ENCODE measurements at places on chromosomes 3 and 15.

GRCh38 chr15:59741274-59741906 is 52.3 kb upstream of the BNIP2 start:
- no peak for DNase-seq

GRCh38 chr3:107833043-107833442 is 257.8 kb downstream of the CD47 start:
- no peak for DNase-seq

GRCh38 chr15:72368899-72369298 is 6.9 kb downstream of the HEXA start:
- no peak for DNase-seq

- no peak for DNase-seq
These were observed 595.5 kb downstream of the GRM7 start for GRCh38 chr3:7456386-7456785.

- no peak for DNase-seq
These were observed 397.5 kb upstream of the ATP10A start for GRCh38 chr15:26260517-26261133.

DNA sequence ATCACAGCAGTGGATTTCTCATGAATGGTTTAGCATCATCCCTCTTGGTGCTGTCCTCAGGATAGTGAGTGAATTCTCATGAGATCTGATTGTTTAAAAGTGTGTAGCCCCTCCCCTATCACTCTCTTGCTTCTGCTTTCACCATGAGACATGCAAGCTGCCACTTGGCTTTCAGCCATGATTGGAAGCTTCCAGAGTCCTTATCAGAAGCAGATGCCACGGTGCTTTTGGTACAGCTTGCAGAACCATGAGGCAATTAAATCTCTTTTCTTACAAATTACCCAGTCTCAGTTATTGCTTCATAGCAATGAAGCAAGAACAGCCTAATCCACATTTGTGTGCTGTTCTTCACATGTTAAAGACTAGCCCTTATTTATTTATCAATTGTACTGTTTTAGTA is 495.2 kb upstream of the EPHA6 start:
- no peak for DNase-seq

DNA sequence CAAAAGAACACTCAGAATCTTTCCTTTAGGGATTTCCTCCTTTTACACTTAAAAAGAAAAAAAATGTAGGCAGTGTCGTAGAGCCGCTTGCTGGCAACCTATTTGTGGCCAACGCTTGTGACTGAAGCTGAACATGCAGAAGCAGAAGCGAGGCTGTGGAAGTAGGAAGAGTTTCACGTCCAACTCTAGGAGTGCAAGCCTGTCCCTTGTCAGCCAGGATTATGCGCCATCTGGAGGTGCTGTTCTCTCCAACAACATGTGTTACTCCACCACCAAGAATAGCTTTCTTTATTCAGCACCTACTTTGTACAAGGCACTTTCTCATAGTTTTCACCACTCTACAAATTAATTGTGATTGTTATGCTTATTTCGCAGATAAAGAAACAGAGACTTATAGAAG is 223.2 kb upstream of the LMCD1 start:
- DNase-seq, result no peak

DNA sequence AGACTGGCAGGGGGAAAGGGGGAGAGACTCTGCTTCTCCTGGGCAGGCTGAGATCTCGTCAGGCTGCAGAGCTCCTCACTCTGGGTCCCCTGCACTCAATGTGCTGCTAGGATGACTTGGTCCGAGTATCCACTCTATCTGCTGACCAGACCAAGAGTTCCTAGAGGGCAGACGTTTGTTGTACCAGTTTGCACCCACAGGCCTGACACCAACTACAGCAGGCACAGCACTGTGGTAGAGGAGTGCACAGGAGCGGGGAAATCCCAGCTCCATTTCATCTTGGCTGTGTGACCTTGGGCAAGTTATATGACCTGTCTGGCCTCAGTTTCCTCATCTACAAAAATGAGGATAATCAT is 29.0 kb downstream of the CCDC12 start:
- DNase-seq, result no peak

DNA sequence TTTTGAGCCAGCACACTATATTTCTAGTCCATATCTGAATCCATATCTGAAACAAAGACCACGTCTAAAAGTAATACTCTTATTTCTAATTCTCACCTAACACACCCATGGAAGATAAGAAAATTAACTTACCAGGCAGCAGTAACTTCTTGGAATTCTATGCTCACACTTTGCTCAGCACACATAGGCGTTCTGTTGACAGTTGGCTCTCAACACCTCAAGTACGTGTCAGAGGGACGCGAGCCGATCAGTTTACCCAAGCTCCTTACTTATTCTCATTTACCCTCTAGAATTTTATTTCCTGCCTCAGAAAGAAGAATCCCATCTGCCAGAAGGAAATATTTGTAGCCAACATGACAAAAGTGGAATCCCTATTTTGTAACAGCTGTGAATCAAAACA is 911.9 kb downstream of the FHIT start:
- no peak for DNase-seq
